ENCODE measurements at places on chromosomes 3 and 15. TPM values are rescaled to one million over a fixed set of nuclear protein-coding genes. Genes with fewer than 3 reads are reported as not detected.

- peaks cover 5% of the 10 kb centered on the region for H3K36me3 ChIP-seq
- H3K4me1 ChIP-seq = 0 out of 2 replicates have a peak, but pooled peaks cover 6% of the 10 kb centered on the region
- H3K27me3 ChIP-seq = no peaks in the 10 kb centered on the region
- peak; percentile 30 for DNase-seq
These were observed 25.5 kb downstream of the FAN1 start for GRCh38 chr15:30929064-30929669.

DNA sequence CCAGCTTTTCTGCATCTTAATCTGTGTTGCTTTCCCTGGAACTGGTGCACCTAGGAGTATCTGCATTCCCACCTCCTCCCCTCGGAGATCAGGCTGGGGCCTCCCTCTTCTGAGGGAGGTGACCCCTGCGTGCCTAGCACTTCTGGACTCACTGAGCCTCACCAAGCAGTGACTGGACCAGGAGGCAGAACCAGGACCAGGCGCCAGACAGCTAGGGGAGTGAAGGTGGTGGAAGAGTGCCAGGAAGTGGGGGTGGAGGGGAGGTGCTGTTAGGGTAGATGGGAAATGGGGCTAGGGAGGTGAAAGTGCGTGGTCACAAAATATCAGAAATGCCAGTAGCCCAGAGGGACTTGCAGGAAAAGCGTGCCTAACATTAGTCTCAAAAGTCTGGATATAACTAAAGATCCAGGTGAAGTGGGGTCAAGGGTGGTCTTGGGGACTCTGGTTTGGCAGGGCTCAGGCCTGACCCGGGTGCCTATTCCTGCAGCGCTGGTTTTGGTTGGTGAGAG is 1.2 kb downstream of the DUOXA2 start:
- H3K27ac ChIP-seq = no peak overlapping the region
- H3K36me3 ChIP-seq = no peaks in the 10 kb centered on the region
- peaks cover 63% of the 10 kb centered on the region for H3K27me3 ChIP-seq
- no peak for DNase-seq

TRH gene
- total RNA-seq = not detected

- no peaks in the 10 kb centered on the region for H3K36me3 ChIP-seq
- H3K27me3 ChIP-seq = no peaks in the 10 kb centered on the region
- peaks cover 24% of the 10 kb centered on the region for H3K4me1 ChIP-seq
These were observed 425.9 kb upstream of the TGFBR2 start for GRCh38 chr3:30180310-30181177.

ZNF774 gene
- 0.51 TPM for total RNA-seq

TMC3 gene
- total RNA-seq = not detected

- no peaks in the 10 kb centered on the region for H3K36me3 ChIP-seq
- H3K4me3 ChIP-seq = no peak overlapping the region
- no peak overlapping the region for H3K27ac ChIP-seq
These were observed 597.2 kb upstream of the NECTIN3 start for GRCh38 chr3:110474397-110474796.

Measured in GM23248 (cell line).